Stimulated activated CD4-positive, alpha-beta T cell treated with anti-CD3 and anti-CD28 coated beads, Interleukin-4, amount 100 ng/mL, for 1 hour (primary cell): ENCODE measurements at places on chromosomes 1 and 21.

- DNase-seq, result no peak
Measured at GRCh38 chr1:190453550-190453949, 24.1 kb downstream of the BRINP3 start.

DNA sequence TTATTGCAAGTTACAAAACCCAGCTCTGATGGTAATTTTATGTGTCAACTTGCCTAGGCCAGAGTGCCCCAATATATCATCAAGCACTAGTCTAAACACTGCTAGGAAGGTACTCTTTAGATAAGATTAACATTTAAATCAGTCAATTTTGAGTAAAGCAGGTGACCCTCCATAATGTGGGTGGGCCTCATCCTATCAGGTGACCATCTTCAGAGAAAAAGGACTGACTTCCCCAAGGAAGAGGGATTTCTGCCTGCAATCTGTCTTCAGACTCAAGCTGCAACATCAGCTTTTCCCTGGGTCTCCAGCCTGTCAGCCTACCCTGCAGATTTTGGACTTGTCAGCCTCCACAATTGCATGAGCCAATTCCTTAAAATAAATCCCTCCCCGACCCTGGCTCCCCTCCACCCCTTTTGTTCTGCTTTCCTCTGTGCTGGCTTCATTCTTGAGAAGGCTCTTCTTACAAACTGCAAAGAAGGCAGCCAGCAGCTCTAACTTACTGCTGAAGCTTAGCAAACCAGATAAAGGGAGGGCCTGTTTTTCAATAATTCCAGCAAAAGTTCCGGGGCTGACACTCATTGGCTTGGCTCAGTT lies 56.4 kb upstream of the RUNX3 start:
- DNase-seq, result no peak

DNA sequence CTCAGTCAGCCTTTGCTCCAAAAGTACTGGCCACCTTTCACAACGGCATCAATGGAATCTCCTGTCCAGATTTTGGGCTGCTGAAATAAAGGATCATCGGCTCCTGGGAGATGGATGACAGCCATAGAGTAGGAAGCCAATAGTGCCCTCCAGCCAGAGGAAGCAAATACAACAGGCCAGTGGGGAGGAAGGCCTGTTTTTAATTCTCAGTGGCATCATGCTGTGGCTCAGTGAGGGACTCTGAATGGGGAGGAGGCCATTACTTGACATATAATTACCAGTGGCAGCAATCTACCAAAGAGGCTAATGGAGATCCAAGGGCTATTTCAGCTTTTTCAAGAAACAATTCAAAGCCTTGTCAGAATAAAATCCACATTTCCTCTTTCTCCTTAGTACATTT lies 26.7 kb downstream of the COLGALT2 start:
- DNase-seq, result no peak

- DNase-seq, result no peak
Measured at GRCh38 chr1:107920561-107920960, 44.4 kb downstream of the VAV3 start.

DNA sequence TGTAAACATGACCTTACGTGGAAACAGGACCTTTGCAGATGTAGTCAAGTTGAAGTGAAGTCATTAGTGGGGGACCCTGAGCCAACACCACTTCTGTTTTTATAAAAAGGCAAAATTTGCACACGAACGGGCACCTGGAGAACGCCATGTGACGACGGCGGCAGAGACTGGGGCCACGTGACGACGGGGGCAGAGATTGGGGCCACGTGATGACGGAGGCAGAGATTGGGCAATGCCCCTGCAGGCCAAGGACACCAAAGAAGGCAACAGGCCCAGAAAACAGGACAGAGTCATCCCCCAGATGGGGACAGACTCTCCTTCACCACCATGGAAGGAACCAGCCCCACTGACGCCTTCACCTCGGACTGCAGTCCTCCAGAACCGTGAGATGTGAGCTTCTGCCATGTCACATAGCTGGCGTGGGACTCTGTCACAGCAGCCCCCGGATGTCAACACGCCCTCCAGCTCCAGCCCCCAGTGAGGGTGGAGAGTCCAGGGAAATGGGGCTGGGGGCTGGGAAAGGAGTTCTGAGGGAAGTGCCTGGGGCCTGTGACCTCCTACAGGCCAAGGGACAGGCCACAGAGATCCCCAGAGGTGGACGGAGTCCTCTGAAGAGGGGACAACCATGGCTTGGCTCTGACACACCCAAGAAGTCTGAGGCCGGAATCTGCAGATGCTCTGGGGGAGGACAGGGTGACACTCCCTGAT lies 4.0 kb downstream of the KRTAP12-4 start:
- DNase-seq, result no peak

GRCh38 chr1:20184997-20185833 lies 681 bp upstream of the UBXN10 start:
- DNase-seq, result peak; percentile 33

DNA sequence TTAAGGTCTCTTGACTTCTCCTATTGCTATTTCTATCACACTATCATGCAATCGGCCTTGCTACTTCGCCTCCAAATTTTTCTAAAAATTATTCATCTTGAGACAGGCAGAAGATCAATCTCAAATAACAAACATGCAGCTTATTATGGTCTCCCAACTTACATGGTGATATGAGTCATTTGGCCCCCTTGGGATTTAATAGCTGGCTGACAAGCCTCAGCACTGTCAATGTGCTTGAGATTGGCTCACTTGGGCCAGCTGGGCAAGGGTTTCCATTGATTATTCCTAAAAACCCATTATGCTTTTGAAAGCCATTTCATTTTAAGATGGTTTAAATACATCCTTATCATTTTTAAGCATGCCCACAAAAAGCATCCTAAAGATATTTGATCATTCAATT lies 224.5 kb upstream of the NFIA start:
- DNase-seq, result no peak

DNA sequence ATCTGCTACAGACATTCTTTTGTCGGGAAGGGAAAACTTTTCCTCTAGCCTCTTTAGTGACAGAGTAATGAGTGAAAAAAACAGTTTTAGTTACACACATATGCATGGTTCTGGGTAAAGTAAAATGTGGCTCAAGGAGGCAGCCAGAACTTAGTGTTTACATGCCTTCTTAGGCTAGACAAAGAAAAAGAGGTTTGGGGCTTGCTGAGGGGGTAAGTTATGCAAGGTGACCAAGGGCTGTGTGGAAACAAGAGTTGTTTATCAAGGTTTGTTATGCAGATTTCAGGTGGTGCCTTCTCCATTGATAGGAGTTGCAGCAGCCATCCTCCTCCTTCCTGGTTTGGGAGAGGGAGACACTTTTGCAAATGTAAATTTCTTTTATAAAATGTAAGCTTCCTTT lies 66.5 kb upstream of the RAB3GAP2 start:
- no peak for DNase-seq

- no peak for DNase-seq
Measured at GRCh38 chr1:64743954-64744491, 852 bp upstream of the RAVER2 start.

- DNase-seq, result no peak
Measured at GRCh38 chr1:14485285-14485684, 113.2 kb upstream of the KAZN start.
